ENCODE measurements at places on chromosomes 7 and 10. TPM values are rescaled to one million over a fixed set of nuclear protein-coding genes. Genes with fewer than 3 reads are reported as not detected.

DNA sequence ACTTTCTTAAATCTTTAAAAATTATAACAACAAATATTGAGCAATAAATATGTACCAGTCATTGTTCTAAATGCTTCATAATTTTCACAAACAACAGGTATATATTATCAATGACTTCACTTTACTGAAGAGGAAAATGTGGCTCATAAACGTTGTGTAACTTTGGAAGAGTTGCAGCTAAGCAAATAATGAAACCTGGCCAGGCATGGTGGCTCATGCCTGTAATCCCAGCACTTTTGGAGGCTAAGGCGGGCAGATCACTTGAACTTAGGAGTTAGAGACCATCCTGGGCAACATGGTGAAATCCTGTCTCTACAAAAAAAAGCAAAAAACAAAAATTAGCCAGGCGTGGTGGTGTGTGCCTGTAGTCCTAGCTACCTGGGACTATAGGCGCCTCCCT, 71.9 kb upstream of the AMPH start:
- DNase-seq: no peak

- DNase-seq: no peak
Measured at GRCh38 chr7:135215698-135216097, 4.4 kb upstream of the WDR91 start.

DNA sequence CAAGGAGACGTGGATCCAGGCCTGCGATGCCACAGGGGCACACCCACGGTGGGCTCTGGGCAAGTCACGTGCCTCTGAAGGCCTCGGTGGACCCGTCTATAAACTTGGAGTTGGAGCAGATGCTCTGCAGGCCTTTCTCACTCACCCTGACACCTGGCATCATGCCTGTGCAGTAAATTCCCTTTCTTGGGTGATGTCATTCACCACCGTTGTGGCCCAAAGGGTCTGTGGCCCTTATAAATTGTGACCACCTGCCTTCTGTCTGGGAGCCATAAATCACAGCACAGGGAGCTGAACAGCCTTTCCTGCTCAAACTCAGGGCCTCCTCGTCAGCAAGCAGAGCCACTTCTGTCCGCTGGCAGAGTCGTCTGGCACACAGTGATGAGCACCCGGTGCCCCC, 52.2 kb downstream of the GPAM start:
- DNase-seq: no peak

DNA sequence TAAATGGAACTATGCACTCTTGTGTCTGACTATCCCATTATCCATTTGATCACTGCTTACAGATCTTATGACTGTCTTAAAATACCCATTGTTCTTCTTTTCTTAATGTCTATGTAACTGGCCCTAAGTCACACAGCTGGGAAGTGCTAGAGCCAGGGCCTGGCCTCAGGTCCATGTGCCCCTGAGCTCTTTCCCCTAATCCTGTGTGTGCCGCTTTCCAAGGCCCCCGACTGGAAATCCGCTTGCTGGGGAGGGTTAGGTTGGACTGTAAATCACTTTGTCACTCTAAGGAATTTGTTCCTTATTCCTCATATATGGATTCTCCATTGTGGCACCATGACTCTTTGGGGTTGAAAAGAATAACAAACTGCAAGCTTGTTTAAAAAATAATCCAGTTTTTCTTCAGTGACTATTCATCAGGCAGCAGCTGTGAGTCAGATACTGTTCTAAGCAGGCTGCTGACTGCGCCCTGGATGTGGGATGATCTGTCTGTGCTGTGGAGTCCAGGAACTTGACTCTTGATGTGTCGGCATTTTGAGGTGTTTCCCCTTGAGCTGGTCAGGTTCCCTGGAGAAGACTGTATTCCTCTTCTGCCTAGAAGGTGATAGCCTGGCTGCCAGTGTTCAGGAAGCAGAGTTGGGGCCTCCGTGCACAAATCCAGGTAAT, 236.3 kb downstream of the SDK1 start:
- DNase-seq: peak; percentile 60

DDX56 gene
- total RNA-seq: 175 TPM

DNA sequence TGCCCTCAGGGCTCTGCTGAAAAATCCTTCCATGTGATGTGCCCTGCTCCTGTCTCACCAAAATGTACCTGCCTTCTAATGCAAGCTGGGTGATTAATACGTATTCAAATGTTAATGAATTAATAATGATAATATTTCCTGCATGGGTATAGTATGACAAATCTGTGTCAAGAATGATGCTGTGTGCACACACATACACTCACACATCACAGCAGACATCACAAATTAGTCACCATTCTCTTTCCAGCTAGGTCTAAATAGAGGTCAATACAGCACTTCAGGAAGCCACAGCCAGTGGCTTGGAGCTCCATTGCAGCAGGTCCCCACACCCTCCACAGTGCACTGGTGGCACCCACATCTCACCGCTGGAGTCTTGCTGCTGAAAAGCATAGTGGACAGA, 681.2 kb upstream of the NRP1 start:
- DNase-seq: no peak

DNA sequence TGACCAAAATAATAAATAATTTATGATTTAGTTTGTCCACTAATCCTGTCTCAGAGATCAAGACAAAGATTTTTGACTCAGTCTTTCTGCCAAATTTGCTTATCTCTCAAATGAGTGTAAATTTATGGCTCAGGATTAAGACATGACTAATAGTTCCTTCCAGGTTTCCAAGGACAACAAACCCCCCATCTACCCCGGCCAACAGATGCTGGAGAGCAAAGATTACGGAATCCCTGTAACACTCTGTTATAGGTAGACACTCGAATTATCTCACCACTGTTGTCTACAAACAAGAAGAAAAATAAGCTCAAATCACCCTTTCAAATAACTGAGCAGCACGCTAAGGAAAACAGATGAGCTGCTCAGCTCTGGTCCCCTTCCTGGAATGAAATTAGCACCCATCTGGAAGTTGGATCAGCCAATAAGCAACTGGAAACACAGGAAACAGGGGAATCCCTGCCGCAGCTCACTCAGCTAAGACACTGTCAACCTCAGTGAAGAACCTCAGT, 56.8 kb upstream of the SVIL start:
- peak; percentile 85 for DNase-seq

DNA sequence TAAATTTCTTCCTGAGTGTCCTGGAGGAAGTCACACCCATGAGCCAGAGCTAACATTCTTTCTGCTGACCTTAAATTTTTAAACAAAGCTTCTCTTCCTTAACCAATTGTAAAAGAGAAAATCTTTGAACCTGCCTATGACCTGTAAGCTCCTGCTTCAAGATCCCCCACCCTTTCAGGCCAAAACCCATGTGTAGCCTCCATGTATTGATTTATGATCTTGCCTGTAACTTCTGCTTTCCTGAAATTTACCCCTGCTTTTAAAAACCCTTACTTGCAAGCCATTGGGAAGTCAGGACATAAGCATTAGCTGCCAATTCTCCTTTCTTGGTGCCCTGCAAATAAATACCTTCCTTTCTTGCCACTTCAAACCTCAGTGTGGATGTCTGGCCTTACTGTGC, 68.5 kb upstream of the HECTD2 start:
- no peak for DNase-seq

GRCh38 chr7:125406111-125406510, 476.5 kb upstream of the POT1 start:
- DNase-seq: no peak

All from A172 (cell line).